ENCODE measurements at places on chromosomes 6 and 20.

- DNase-seq, result no peak
Observed at GRCh38 chr6:143200167-143200770, 139.6 kb downstream of the AIG1 start.

- no peak for DNase-seq
Observed at GRCh38 chr6:45376310-45377042, 1.3 kb downstream of the SUPT3H start.

GRCh38 chr6:30893666-30894065 lies 9.3 kb downstream of the DDR1 start:
- DNase-seq, result no peak

DNA sequence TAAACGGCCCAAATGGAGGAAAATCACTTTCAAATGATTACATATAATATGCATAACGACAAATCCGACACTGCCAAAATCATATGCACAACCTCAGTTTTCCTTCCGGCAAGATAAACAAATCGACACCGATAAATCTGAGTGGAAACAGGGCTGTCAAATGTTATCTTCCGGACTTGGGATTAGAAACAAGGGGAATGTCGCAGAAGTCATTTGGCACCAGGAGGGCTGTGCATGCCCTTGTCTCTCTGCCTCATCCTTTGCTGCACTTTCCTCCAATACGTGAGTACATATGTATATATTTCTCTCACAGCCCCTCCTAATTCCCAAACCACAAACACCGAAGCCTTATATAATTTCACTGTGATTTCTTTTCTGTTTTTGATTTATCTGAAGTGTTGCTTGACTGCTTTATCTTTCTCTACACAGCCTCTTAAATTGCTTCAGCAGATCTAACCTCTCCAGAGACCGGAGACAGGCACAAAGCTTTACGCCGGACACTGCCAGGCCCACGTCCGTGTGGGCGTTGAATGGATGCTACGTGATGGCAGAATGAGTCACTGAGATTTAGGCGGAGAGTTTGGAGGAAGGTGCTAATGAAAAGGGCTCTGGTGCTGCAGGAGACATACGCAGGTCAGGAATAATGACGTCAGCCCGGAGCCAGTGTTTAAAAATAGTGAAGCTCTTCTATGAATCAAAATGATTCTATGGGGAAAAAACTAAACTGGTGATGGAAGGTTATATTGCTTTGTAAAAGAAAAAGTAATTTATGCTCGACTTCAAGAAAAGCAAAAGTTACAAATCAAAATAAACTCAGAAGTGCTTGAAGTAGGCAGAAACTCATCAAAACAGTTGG lies 21.0 kb upstream of the PRELID3B start:
- peak; percentile 34 for DNase-seq

GRCh38 chr6:11384531-11385309 lies 152.3 kb upstream of the NEDD9 start:
- no peak for DNase-seq

- DNase-seq, result no peak
Observed at GRCh38 chr20:20210943-20211273, 157.0 kb upstream of the INSM1 start.

- no peak for DNase-seq
Observed at GRCh38 chr6:39227476-39227875, 1.8 kb downstream of the KCNK5 start.

GRCh38 chr6:165658395-165659058 lies 4.5 kb downstream of the PDE10A start:
- no peak for DNase-seq

GRCh38 chr20:12598894-12599293 lies 409.9 kb upstream of the SPTLC3 start:
- no peak for DNase-seq

DNA sequence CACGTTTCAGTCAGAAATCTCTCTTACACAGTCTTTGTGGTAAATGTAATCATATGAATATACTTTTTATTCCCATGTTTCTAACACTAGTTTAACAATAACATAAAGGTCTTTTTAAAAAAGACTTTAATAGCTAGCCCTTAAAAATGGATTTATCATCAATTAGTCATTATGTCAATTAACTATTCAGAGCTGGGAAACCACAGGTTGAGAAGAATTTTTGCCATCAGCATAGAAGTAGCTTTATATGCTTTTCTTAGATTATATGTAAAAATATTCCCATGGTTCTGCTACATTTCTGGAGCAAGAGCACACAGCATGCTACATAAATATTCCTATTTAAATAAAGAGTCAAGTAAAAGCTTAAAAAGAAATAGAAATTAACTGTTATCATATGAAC lies 35.5 kb downstream of the ASCC3 start:
- no peak for DNase-seq

- DNase-seq, result no peak
Observed at GRCh38 chr6:115358616-115359015, 702.1 kb downstream of the FRK start.

- DNase-seq, result no peak
Observed at GRCh38 chr6:45666846-45667245, 289.1 kb upstream of the SUPT3H start.

DNA sequence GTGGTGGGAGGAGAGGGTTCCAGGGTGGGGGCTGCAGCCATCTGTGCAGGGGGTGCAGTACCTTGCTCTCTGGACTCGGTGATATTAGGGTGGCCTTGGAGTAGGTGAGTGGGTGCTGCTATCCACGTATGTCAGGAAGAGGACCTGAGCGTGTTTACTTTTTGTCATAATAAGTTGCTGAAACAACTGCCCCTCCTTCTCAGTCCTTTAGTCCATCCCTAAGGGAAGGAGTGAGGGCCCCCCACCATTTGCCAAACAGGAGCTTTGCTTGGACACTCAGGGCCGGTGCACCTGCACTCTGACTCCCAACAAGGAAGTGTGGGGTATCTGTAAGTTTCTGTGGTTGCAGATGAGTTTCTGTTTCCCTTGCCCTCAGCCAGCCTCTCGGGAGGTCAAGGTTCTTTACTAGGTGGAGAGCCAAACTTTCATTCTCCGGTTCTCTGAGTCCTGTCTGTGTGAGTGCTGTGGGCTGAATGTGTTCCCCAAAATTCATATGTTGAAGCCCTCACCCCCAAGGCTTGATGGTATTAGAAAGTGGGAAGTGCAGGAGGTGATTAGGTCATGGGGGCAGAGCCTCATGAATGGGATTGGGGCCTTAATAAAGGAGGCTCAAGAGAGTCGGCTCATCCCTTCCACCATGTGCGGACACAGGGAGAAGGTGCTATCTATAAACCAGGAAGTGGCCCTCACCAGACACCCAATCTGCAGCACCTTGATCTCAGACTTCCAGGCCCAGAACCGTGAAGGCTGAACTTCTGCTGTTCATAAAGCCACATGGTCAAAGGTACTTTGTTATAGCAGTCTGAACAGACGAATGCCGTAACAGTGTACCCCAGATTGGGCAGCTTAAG lies 19.6 kb upstream of the CCR6 start:
- DNase-seq, result no peak

- DNase-seq, result no peak
Observed at GRCh38 chr6:14713008-14713960, 532.6 kb upstream of the JARID2 start.

GRCh38 chr6:1704711-1705110 lies 95.0 kb downstream of the FOXC1 start:
- no peak for DNase-seq

GRCh38 chr6:357791-358341 lies 33.7 kb upstream of the IRF4 start:
- DNase-seq, result no peak

DNA sequence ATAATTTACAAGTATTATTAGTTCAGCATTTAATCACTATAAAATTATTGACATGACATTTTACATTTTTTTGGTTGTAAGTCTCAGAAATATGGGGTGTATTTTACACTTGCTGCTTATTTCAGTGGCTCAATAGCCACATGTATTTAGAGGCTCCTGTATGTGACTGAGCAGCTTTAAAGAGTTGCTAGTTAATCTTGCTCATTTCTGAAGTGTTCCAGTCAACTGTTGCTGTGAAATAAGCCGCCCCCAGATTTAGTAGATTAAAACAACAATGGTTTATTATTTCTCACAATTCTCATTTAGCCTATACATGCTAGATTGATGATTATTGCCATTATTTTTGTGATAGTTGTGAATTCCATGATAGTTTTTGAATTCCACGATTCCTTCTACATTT lies 23.0 kb downstream of the CD109 start:
- DNase-seq, result no peak

GRCh38 chr20:55582498-55582897 lies 422.8 kb downstream of the CBLN4 start:
- DNase-seq, result no peak

DNA sequence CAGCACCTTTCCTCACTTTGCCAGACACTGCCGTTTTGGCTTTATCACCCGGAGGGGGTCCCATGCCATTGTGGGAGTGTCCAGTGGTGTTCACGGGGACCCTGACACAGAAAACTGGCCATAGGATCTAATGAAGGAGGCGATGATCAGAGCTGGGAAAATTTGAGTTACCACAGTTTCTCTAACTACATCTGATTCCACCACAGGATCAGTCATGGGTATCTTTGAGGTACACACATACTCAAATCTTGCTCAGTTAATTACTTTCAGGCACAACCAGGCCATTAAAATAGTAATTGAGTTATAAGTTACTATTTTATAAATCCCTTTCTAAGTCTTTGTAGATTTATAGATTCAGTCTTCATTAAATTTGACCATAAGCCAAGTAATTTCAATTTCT lies 215.1 kb downstream of the PRL start:
- no peak for DNase-seq

DNA sequence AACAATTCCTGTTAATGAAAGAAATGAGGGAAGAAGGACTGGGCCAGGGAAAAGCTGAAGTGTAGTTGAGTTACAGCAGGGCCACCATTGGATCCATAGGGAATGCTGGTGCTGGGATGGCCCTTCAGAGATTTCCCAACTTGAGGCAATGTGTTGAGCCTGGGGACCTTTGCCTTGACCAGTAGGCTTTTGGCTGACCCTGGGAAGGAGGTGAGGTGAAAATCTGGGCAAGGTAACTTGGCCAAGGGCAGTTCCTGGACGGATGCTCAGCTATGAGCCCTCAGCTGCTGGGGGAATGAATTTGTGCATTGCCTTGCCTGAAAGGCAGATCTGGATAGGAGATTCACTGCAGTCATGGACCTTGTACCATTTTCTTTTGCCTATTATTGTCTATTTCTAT lies 20.4 kb downstream of the UTRN start:
- DNase-seq, result no peak

GRCh38 chr20:63442100-63442493 lies 30.4 kb downstream of the KCNQ2 start:
- peak; percentile 78 for DNase-seq

- DNase-seq, result no peak
Observed at GRCh38 chr20:44542890-44543289, 21.0 kb upstream of the SERINC3 start.

DNA sequence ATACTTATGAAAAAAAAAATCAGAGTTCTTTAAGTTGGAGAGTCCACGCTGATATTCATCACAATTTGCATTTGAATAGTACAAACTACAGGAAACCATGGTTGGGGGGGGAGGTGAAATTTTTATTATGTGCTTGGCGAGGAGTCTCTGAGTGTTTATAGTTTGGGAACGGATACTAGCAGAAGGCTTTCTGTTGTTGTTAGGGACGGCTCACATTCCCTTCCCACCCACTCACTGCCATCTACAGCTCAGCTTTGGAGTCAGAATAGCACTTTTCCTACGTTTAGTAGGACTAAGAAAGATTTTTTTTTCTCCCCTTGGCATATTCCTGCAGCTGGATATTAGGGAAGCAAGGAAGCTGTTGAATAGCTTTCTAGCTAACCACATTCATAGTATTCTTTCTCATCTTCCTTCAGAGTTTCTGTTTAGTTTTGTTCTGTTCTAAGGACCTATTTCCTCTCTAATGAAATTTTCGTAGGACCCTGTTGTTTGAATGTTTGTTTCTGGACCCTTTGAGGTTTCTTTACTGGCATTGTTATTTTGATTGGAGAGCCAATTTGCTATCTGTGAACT lies 235.1 kb upstream of the ZNF217 start:
- DNase-seq, result peak; percentile 38

DNA sequence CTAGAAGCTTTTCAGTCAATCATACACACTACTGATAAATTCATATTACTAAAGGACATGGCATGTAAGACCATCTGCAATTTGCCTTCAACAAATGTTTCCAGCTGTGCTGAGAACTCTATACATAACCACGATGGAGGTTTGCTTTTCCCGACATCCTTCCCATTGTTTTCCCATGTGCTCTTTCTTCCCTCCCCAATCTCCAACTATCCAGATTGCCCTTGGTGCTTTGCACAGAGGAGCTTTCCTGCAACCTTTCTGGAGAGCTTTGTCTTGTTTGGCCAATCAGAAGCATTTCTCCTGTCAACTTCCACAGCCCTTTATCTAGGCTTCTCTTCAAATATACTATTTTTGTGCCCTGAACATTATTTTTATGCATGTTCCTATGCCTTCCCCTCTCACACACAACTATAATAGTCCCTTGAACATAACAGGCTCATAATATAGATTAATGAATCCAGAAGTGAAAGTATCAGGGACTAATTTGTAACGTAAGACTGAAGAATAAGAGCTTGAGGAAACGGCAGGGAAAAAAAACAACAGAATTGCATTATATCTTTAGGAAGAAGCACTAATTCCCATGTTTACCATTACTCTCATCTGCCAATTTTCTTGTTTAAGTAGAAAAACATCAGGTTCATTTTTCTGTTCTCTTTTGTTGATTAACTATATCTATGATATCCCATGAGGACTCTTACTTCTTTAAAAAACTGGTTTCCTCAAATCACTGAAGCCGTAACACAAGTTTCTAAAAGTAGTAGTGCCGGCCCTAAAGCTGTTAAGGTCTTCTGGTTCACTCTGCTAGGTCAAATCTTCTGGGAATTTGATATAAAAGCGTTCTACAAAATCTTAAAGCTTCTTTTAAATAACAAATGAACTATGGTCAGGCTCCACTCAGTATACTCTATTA lies 20.1 kb downstream of the SMLR1 start:
- DNase-seq, result no peak

All from HT-29 (cell line).